HL-60 (cell line): ENCODE measurements at places on chromosomes 2 and 18.

GRCh38 chr2:113890253-113891235 is 655 bp downstream of the ACTR3 start:
- no peak for DNase-seq

- no peak for DNase-seq
Measured at GRCh38 chr2:204015118-204015843, 78.7 kb downstream of the ICOS start.

GRCh38 chr2:104969564-104969963 is 68.3 kb upstream of the MRPS9 start:
- DNase-seq, result no peak

- DNase-seq, result peak; percentile 13
Measured at GRCh38 chr2:173134703-173135102, 59.1 kb downstream of the MAP3K20 start.

- DNase-seq, result no peak
Measured at GRCh38 chr2:175003875-175004729, 1.1 kb downstream of the CHN1 start.

DNA sequence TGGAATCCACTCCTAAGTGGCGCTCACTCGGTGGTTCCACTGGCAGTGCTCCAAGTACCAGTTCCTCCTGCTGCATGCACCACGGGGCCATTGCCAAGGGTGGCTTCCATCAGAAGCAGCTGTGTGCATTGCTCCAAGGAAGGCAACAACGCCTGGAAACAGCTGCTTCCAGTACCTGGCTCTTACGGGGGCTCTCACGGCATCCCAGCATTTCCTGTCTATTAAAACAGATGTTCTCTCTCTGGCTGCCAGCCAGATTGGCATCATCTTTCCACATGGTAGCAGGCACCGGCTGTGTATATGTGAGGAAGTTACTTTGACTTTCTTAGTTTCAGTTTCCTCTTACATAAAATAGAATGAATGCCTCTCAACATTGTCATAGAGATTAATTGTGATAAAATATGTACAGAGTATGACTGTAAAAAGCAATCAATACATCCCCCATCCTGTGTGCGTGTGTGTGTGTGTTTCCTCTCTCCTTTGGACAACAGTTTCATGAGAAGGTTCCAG is 84.9 kb downstream of the CMPK2 start:
- DNase-seq, result peak; percentile 85

DNA sequence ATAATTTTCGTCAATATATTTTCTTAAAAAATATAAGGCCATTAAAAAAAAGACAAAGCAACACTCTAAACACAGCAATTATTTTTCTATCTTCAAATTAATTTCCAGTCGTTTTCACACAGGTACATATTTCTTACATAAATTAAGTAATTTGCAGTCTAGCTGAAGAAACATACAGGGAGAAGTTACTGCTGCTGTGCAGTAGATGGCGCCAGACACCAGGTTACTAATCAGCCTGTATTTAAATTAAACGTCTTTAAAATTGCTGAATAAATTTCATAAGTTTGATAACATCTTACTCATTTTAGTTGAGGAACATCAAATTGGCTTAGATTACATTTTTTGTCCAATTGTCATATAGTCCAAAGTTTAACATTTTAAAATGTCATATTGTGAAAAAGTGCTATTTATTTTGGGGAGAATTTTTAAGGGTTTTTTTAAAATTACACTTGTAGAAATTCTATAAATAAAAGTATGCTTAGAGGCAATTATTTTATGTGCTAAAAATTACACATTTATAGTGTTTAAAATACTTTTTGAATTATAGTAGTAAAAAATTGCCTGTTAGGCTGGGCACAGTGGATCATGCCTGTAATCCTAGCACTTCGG is 88.4 kb downstream of the PMAIP1 start:
- peak; percentile 44 for DNase-seq

- no peak for DNase-seq
Measured at GRCh38 chr2:173043897-173044519, 31.6 kb upstream of the MAP3K20 start.

GRCh38 chr2:214995926-214996670 is 142.3 kb downstream of the ABCA12 start:
- no peak for DNase-seq

- no peak for DNase-seq
Measured at GRCh38 chr2:217924346-217924901, 78.4 kb downstream of the TNS1 start.

GRCh38 chr2:174892546-174892945 is 112.6 kb downstream of the CHN1 start:
- no peak for DNase-seq

DNA sequence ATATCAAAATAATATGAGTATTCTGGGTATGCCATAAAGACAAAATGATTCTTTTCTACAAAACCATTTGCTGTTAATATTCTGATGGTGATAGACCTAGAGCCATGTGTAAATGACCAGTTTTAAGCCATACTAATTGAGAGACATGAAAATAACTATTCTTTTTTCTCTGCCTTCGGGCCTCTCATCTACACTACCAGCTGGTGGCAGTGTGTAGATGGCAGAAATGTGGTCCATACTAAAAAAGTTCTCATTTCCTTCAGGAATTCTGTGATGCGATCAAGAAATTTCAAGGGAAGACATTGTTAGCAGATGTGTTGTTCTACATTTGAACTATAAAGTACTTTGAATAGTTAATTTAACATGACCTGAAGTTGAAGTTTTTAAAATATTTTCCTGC is 485.2 kb downstream of the TRIB2 start:
- no peak for DNase-seq

GRCh38 chr2:72925328-72925943 is 8.1 kb downstream of the EMX1 start:
- no peak for DNase-seq

DNA sequence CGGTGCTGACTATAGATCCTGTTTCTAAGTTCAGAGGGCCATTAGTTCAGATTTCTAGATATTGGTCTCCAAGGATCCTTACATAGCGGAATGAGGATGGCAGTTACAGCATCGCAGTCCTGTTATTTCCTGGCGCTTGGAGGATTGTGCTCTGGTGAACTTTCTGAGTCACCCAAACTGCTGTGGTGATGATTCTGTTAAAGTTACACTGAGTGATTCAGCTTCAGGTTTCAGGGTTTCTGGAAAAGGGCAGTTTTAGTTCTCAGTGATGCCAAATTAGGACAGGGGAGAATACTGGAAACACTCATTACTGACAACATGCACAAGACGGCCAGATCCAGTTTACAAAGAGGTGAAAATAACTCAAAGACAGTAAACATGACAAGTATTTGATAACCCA is 52.1 kb upstream of the ANKRD62 start:
- DNase-seq, result no peak

- DNase-seq, result no peak
Measured at GRCh38 chr2:39099870-39100728, 20.8 kb downstream of the SOS1 start.

- no peak for DNase-seq
Measured at GRCh38 chr2:38279201-38279600, 97.9 kb downstream of the ATL2 start.

DNA sequence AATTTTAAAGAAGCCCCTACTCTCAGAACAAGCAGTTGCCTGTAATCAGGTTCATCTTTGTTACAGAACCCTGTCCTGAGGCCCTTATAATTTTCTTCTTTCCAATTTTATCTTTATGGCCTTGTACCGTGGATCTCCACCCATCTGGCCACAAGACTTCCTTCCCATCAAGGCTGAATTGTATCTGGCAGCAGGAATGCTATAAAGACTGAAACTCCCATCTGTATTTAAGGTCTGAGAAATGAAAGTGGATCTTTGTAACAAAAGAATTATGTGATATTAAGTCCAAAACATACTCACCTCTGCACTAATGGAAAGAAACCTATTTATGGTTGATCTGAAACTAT is 91.8 kb downstream of the METTL8 start:
- no peak for DNase-seq

- DNase-seq, result peak; percentile 67
Measured at GRCh38 chr18:51030537-51031258, 685 bp downstream of the SMAD4 start.

- DNase-seq, result no peak
Measured at GRCh38 chr2:111015283-111015995, 105.3 kb upstream of the BCL2L11 start.

- no peak for DNase-seq
Measured at GRCh38 chr2:84443477-84443876, 15.6 kb downstream of the SUCLG1 start.

- no peak for DNase-seq
Measured at GRCh38 chr2:25109822-25110221, 58.6 kb downstream of the POMC start.

DNA sequence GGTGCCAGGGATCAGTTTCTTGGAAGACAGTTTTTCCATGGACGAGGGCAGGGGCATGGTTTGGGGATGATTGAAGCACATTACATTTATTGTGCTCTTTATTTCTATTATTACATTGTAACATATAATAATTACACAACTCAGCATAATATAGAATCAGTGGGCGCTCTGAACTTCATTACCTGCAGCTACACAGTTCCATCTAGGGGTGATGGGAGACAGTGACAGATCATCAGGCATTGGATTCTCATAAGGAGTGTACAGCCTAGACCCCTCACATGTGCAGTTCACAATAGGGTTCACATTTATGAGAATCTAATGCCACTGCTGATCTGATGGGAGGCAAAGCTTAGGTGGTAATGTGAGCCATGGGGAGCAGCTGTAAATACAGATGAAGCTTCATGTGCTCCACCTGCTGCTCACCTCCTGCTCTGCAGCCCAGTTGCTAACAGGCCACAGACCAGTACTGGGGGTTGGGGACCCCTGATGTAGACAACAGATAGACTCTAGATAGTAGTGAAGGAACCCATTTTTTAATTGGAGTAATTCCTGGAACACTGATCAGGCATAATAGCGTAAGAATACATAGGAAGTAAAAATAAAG is 41.5 kb upstream of the MC4R start:
- DNase-seq, result no peak

GRCh38 chr2:72035518-72036172 is 112.0 kb downstream of the CYP26B1 start:
- no peak for DNase-seq

GRCh38 chr2:74091391-74091790 is 56.3 kb downstream of the BOLA3 start:
- DNase-seq, result no peak

GRCh38 chr2:197273485-197273884 is 37.1 kb downstream of the ANKRD44 start:
- DNase-seq, result no peak

GRCh38 chr18:78393086-78393862 is 586.3 kb upstream of the SALL3 start:
- DNase-seq, result no peak

DNA sequence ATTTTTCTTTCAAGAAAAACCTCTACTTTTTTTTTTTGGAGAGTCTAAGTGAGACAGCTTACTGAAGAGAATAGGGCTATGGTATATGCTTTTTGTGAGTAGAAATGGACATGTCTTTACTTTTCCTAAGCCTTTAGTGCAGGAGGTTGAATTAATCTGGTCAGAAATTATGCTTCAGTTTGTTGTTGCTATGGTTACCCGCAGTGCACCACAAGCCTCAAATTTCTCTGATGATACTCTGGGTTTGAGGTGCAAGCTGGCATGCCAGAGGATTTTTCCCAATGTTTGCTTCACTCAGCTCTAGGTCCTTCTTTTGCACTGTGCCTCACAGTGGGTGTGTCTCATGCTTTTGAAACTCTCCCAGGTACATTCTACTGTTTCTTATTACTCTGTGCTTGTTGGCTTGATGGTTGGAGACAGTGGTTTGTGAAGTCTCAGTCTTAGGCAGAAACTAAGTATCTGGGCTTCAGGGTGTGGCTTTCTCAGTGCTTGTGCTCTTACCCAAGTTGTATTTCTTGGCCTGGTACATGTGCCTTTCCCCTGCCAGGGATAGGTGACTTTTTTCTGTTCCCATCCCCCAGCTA is 278.3 kb downstream of the RBM43 start:
- DNase-seq, result no peak

DNA sequence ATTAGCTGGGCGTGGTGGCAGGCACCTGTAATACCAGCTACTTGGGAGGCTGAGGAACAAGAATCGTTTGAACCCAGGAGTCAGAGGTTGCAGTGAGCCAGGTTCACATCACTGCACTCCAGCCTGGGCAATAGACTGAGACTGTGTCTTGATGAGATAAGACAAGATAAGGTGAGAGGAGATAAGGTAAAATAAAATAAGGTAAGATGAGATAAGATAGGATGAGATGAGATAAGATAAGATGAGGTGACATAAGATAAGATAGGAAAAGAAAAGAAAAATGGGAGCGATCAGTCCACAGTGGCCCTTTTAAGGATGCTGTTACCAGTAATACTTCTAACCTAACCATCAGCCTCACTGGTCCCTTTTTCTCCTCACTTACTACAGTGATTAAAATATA is 134.3 kb upstream of the UNC80 start:
- no peak for DNase-seq

GRCh38 chr18:32366586-32367538 is 103.8 kb downstream of the GAREM1 start:
- no peak for DNase-seq

GRCh38 chr2:61247204-61247812 is 85.3 kb downstream of the C2orf74 start:
- DNase-seq, result no peak

DNA sequence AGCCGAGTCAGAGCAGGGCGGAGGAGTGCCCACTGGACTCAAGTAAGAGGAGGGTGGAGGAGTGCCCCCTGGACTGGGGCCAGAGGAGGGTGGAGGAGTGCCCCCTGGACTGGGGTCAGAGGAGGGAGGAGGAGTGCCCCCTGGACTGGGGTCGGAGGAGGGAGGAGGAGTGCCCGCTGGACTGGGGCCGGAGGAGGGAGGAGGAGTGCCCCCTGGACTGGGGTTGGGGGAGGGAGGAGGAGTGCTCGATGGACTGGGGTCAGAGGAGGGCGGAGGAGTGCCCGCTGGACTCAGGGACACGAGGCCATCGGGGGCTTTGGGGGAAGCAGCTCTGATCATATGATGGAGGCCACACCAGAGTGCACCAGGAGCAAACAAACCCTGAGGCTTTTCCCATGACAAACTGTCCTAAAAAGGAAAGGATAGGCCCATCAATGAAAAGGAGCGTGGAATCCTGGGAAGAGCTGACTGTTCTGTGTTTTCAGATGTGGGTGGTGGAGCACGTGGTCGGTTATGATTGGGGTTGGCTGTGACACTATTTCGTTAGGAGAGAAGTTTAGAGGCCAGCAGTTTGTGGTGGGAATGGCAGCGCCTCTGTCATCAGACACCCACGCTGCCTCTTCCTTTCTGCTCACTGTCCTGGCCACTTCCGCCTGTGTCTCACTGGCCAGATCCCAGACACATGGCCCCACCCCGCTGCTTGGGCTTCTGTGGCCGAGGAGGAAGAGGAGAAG is 24.5 kb upstream of the HPCAL1 start:
- DNase-seq, result peak; percentile 88
